ENCODE measurements at places on chromosomes 1 and 21. TPM values are rescaled to one million over a fixed set of nuclear protein-coding genes. Genes with fewer than 3 reads are reported as not detected.

DNA sequence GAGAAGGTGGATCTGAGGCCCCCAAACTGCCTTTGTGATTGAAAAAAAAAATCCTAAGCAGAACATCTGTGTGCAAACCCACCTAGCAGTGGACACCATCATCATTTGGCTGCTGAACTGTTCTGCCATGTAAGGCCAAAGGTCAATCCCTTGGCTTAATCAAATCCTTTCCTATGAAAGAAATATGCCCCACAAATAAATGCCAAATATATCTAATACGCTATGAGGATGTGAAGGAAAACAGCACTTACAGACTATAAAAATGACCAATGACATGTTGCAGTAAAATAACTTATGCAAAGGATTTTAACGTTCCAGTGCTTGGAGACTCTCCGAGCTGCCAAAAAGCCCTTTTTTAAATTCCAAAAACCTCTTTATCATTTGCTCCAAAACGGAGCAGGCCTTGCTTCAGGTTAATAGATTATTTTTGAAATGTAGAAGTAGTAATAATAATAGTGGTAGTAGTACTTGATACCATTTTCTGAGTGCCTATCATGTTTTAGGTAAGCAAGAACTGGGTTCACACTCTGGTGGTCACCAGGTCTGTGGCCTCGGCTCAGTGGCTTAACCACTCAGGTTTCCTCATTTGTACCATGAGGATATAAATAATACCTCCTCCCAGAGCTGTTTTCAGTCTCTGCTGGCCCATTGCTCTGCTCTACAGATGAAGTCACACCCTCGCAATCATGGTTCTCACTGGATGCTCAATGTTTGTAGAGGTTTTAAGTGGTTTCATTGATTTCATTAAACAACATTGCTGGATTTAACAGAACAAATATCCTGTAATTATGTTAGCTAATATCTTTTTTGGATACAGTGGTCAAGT lies 47.9 kb upstream of the EDEM3 start:
- no peak for DNase-seq

GRCh38 chr1:230824919-230825721 lies 43.2 kb downstream of the C1orf198 start:
- DNase-seq, result peak; percentile 58

DNA sequence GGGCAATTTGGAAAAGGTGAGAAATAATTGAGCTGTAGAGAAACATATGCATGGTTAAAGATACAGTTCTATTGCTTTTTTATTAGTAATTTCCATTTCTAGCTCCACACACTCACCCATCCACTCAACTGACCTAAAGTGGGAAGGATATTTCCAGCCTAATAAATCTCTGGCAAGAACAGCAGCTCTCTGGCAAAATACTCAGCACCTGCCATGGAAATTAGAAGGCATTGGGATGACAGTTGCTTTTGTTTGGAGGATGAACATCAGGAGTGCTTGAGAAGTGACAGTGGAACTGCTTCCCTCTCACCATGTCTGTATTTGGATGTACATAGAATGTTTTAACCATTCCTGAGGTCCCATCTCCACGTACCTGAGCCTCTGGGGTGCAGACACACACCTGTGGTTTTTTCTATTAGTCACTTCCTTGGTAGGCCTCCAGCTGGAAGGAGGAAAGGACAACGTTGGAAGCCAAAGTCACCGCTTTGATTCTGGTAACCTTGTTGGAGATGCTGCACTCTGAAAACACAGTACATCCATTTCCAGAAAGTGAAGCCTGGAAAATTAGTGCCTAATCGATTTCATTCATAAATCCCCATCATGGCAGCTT lies 62.3 kb upstream of the RUNX1 start:
- no peak for DNase-seq

- DNase-seq, result no peak
Measured at GRCh38 chr1:29415156-29415830, 179.0 kb downstream of the PTPRU start.

GRCh38 chr1:233295975-233296322 lies 424 bp upstream of the PCNX2 start:
- DNase-seq, result no peak

GRCh38 chr1:110338309-110338885 lies 780 bp upstream of the RBM15 start:
- DNase-seq, result peak; percentile 89

DNA sequence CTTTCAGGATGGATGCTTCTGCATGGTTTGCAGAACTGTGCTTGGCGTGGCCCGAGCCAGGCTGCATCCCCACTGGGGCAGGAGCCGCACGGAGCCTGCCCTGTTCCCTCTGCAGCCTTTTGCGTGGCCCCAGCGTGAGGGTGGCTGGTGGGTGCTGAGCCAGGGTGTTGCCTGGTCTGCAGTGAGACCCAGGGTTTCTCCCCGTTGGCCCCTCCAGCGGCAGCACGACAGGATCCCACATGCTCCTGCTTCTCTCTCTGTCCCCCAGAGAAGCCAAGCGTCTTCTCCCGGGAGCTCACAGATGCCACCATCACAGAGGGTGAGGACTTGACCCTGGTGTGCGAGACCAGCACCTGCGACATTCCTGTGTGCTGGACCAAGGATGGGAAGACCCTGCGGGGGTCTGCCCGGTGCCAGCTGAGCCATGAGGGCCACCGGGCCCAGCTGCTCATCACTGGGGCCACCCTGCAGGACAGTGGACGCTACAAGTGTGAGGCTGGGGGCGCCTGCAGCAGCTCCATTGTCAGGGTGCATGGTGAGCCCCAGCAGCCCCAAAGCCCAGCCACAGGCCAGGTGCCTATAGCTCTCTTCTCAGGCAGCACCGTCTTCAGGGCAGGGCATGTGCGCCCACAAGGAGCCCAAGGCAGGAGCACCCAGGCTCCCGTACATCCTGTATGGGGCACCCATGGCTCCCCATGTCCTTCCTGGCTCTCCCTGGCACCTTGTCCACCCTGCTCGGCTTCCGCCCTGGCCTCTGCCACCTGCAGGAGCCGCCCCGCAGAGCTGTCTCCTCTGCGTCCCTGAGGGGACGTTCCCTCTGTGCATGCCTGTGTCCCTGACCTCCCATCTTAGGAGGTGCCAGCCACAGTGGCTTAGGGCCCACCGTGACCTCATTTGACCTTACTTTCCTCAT lies 78.9 kb downstream of the OBSCN start:
- DNase-seq, result no peak

DNA sequence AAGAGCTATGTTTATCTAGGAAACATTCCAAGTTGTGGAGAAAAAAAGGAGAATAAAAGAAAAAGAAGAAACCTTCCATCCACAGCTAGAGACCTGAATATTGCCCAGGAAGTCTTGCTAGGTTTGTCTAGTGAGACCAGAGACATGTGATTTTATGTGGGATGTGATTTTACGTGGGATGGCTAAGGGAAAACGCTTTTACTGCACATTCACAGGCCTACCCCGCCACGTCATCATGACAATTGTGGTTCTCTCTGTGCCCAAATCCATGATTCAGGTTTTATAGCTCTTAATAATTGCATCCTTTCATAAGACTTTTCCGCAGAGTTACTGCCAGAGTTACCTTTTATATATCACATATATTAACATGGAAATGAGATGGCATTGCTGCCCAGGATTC lies 86.4 kb upstream of the SSX2IP start:
- no peak for DNase-seq

- no peak for DNase-seq
Measured at GRCh38 chr1:18256282-18257235, 149.0 kb downstream of the IGSF21 start.

DNA sequence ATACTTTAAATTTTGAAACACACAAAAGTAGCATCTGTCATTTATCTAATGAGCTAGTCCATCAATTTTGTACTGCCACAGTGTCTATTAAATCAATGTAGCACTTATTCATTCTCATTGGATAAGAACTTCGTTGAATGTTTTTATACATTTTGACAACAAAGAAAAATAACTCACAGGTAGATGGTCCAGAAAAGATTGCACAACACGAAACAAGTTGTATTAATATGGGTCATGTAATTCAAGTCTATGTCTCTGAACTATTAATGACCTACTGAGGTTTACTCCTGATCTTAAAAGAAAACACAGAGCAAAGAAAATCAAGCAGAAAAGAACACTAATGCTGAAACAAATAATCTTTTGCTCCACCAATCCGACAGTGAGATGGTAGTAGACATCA lies 15.3 kb downstream of the HP1BP3 start:
- no peak for DNase-seq

GRCh38 chr1:87426463-87427249 lies 98.0 kb downstream of the LMO4 start:
- no peak for DNase-seq

DNA sequence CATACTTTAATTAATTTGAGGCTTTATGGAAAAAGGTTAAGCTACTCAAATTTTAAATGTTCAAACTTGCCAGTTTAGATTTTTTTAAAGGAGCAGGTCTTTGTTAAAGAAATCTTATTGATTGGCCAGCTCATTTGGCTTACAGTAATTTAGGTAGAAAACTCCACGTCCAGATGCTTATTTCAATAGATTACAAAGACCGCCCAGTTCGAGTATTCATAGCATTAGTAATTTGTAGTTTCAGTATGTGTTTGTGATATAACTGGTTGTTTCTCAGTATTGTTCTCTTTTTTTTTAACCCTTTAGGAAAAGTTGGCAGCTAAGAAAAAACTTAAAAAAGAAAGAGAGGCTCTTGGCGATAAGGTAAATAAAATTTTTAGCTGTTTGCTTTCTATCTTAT lies 1.6 kb downstream of the RPF1 start:
- DNase-seq, result no peak

- no peak for DNase-seq
Measured at GRCh38 chr1:157411064-157411463, 141.3 kb downstream of the FCRL5 start.

DNA sequence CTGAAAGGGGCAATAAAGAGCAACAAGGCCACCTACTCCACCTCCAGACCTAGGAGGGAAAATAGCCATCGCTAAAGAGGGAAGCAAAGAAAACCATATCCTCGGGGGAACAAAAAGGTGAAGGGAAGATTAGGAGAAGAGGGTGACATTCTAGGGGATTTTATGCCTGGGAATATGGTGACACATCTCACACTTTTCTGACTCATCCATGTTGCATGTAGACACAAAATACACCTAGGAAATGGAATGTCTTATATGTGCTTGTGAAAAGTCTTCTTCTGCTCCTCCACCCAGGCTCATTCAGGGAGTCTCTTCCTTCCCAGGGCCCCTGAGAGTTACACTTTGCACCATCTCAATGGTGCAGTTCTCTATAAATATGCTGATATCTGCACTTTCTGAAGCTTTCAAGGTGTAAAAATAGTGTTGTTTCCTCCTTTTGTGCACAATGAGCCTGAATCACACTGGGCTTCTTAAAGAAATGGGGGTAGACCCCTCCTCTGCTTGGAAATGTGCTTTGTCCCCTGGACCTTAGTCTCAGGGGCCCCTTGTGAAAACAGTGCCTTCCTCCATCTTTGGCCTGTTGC lies 195.9 kb downstream of the CYYR1 start:
- DNase-seq, result no peak

DNA sequence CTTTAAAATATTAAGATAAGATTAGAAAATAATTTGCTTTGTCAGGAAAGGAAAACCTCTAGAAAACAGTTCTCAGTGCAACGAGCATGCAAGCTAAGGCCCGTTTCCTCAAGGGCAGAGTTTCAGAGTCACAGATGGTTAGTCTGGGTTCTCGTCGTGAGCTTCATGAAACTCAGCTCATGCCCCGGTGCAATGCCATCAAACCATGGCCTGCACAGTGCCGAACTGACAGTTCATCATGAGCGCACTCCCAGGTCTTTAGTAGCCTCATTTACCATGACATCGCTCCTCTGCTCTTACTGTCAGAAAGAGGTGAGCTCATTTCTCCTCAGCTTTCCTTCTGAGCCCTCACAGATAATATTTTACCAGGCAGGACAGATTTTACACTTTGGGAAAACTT lies 319.2 kb downstream of the NTNG1 start:
- no peak for DNase-seq

GRCh38 chr1:12158357-12159092 lies 8.3 kb upstream of the TNFRSF1B start:
- no peak for DNase-seq

- DNase-seq, result no peak
Measured at GRCh38 chr1:6498576-6499111, 7.2 kb upstream of the PLEKHG5 start.

- DNase-seq, result peak; percentile 59
Measured at GRCh38 chr1:151511636-151512215, 539 bp downstream of the CGN start.

DNA sequence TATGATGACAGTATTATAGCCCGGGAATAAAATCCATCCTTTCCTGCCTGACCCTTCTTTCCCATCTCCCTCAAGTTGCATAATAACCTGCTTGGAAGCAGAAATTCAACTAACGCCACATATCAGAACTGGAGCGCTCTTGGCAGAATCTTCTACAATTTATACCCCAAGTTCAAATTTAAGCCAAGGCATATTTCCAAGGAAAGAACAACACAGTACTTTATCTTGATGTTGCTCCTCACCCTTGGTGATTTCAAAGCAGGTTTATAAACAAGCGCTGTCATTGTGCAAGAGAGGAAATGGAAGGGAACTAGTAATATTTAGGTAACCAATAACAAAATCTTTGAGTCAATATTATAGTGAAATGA lies 38.0 kb upstream of the PTGFRN start:
- no peak for DNase-seq

- DNase-seq, result no peak
Measured at GRCh38 chr1:74526708-74527107, 14.3 kb upstream of the LRRC53 start.

GRCh38 chr1:229271448-229272159 lies 693 bp downstream of the RAB4A start:
- DNase-seq, result no peak

GRCh38 chr1:67031121-67031858 lies 22.7 kb downstream of the SLC35D1 start:
- no peak for DNase-seq

The IFI44L gene
- 4.4 TPM for total RNA-seq

The CTTNBP2NL gene
- 13.4 TPM for total RNA-seq

The C1orf94 gene
- total RNA-seq, result not detected

The NUDT4B gene
- 96.0 TPM for total RNA-seq

The MAN1C1 gene
- 9.4 TPM for total RNA-seq

The UBL4B gene
- not detected for total RNA-seq

The ITGB2 gene
- total RNA-seq, result 63.6 TPM

The PIK3CD gene
- total RNA-seq, result 7.4 TPM

The DHX9 gene
- total RNA-seq, result 44.7 TPM

The FCAMR gene
- not detected for total RNA-seq

The PEX14 gene
- total RNA-seq, result 13.7 TPM

The FAM72D gene
- not detected for total RNA-seq

The ITLN1 gene
- total RNA-seq, result 3,973 TPM

The AMY2A gene
- total RNA-seq, result 1.7 TPM

The CR2 gene
- not detected for total RNA-seq

The MYOM3 gene
- total RNA-seq, result 241 TPM

The ADORA1 gene
- 15.1 TPM for total RNA-seq

The SMYD2 gene
- 89.5 TPM for total RNA-seq

The USH2A gene
- 5.6 TPM for total RNA-seq

The CFHR3 gene
- 0.20 TPM for total RNA-seq

The PTPRU gene
- 15.9 TPM for total RNA-seq

The PKLR gene
- total RNA-seq, result not detected

The AADACL3 gene
- total RNA-seq, result not detected

The ACTL8 gene
- not detected for total RNA-seq

The MROH9 gene
- total RNA-seq, result not detected
